ENCODE measurements at places on chromosomes 1 and 21.

DNA sequence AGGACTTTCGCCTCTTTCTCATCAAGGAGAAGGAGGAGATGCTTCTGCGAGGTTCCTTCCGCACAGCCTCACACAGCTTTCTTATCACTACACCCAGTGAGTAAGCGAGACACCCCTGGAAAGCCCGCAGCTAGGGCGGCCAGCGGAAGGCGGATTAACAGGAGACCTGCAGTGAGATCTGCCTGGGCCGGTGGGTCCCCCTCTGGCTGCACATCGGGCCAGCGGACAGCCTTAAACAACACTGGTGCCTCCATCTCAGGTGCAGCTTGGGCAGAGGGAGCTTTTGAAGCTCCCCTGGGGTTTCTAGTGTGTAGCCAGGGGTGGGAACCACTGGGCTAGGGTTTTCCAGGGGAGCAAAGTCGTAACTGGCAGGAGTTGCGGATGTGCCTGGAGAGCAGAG is 17.5 kb upstream of the MTARC1 start:
- DNase-seq: no peak

DNA sequence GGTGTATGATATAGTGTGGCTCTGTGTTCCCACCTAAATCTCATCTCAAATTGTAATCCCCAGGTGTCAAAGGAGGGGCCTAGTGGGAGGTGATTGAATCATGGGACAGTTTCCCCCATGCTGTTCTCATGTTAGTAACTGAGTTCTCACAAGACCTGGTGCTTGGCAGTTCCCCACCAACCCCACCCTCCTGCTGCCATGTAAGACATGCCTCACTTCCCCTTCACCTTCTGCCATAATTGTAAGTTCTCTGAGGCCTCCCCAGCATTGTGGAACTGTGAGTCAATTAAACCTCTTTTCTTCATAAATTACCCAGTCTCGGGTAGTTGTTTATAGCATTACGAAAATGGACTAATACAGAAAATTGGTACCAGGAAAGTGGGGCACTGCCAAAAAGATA is 1705.3 kb downstream of the NCAM2 start:
- DNase-seq: no peak

DNA sequence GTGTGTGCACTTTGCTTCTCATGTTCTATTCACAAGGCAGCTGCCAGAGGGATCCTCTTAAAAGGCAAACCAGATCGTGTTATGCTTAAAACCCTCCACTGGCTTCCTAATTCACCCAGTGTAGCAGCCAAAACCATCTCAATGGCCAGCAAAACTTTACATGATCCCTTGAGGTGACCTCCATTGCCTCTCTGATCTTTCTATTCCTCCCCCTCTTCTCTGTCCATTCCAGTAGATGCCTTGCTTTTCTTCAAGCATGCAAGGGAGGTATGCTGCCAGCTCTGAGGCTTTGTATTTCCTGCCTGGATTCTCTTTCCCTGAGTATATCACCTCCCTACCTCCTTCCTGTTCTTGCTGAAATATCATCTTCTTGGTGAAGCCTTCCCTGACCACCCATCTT is 93.2 kb upstream of the KCNK2 start:
- DNase-seq: no peak

- no peak for DNase-seq
Measured at GRCh38 chr1:186473047-186473446, 12.1 kb upstream of the PDC start.

- DNase-seq: no peak
Measured at GRCh38 chr1:58611861-58612385, 34.9 kb upstream of the TACSTD2 start.

DNA sequence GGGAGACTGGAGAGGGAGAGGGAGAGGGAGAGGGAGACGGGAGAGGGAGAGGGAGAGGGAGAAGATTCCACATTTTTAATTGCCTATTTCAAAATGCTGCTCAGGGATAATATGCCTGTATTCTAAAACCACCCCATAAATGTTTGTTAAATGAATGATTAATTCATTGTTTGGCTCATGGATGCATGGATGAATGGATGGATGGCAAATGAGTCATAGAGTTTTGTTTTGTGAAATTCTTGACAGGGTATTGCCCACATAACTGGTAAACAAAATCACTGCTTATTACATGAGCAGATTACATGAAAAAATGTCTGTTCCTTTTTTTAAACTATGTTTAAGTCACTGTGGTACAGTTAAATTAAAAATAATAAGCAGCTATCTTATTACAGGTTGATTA is 220.4 kb downstream of the ZP4 start:
- DNase-seq: no peak

GRCh38 chr1:203462143-203462542 is 13.5 kb upstream of the PRELP start:
- no peak for DNase-seq

DNA sequence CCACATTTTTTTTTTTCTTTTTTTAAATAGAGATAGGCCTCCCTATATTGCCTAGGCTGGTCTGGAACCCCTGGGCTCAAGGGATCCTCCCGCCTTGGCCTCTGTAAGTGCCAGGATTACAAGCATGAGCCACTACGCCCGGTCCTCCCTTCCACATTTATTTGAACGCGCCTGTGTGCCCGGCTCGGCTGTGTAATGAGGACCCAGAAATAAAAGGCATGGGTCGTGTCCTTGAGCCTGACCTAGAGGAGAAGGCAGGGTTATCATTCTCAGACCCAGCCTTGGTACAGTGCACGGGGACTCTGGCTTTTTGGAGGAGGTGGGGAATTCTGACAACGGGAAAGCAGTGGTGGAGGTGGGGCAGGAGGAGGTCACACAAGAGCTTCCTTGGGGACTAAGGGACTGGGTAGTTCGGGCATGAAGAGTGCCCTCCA is 841 bp downstream of the CENPF start:
- DNase-seq: no peak

GRCh38 chr1:202007805-202008489 is 2.4 kb upstream of the ELF3 start:
- no peak for DNase-seq

GRCh38 chr1:24951337-24951736 is 21.3 kb upstream of the RUNX3 start:
- DNase-seq: no peak

- no peak for DNase-seq
Measured at GRCh38 chr21:23445307-23445706, 2162.0 kb downstream of the MRPL39 start.

GRCh38 chr1:114524944-114525343 is 13.9 kb upstream of the TRIM33 start:
- DNase-seq: no peak

- DNase-seq: no peak
Measured at GRCh38 chr1:147611021-147611426, 59.3 kb downstream of the ACP6 start.

GRCh38 chr21:24785033-24785432 is 822.2 kb downstream of the MRPL39 start:
- DNase-seq: no peak

GRCh38 chr1:173477286-173478093 is at the start of gene PRDX6:
Gene PRDX6, plus strand, starts transcription at chr1:173477335. Its CDS starts 63 bp downstream, at chr1:173477398.
- no peak for DNase-seq

DNA sequence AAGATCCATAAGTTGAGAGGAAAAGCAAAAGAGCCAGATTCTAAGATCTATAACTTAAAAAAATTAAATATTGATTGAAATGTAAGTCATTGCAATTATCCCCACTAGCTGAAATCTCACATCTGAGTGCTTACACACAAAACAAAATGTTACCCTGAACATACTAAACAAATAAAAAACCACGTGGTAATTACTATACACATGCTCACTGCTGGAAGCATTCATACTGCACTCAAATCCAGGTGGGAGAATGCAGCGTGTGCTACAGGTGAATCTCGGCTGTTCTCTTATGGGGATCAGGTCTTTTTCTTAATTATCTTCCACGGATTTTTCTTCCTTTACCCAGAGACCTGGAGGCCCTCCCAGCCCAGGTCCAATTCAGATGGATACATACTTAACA is 74.3 kb downstream of the SDC3 start:
- no peak for DNase-seq

GRCh38 chr1:70140343-70140742 is 65.0 kb downstream of the LRRC40 start:
- no peak for DNase-seq

GRCh38 chr1:9651565-9652378 is at the start of gene PIK3CD:
Gene PIK3CD, plus strand, starts transcription at chr1:9651731. Its CDS starts 58,725 bp downstream, at chr1:9710456.
- peak; percentile 45 for DNase-seq

GRCh38 chr21:35086357-35086756 is 37.3 kb upstream of the RUNX1 start:
- no peak for DNase-seq

GRCh38 chr1:52554267-52554640 is 1.4 kb upstream of the TUT4 start:
- no peak for DNase-seq

GRCh38 chr1:181113059-181113641 is 24.6 kb downstream of the IER5 start:
- DNase-seq: no peak

DNA sequence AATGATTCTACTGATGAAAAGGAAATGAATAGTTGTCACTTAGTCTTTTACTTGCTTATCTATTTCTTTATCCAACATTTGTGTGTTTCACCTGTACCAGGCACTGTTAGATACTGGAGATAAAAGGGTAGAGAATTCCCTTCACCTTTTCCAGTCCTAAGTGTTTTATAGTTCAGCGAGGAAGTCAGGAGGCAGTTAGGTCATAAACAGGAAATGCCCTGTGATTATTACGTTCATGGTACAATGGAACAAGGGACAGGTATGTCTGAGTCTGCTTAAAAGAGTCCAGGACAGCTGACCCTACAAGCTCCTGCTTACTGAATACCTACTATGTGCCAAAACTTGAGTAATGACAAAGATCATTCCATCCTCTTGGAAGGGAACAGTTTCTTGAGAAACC is 77.8 kb downstream of the TNR start:
- DNase-seq: no peak

DNA sequence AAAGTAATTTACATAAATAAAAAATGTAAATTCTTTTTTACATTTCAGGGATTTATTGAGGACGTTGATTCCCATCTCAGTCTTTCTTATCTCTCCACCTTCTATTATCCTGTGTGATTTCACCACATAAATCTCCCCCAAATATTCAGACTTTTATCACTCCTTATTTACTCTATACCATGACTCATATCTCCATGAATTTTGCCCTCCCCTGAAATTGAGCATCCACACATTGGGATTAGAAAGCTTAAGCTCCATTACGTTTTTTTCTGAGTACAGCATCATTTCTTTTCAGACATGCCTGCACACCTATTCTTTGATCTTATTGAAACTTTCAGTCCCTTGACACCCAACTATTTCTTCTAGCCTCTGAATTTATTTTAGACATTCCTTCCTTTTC is 111.2 kb downstream of the IFI44 start:
- no peak for DNase-seq

GRCh38 chr1:181817091-181817490 is 244.4 kb downstream of the ZNF648 start:
- no peak for DNase-seq

DNA sequence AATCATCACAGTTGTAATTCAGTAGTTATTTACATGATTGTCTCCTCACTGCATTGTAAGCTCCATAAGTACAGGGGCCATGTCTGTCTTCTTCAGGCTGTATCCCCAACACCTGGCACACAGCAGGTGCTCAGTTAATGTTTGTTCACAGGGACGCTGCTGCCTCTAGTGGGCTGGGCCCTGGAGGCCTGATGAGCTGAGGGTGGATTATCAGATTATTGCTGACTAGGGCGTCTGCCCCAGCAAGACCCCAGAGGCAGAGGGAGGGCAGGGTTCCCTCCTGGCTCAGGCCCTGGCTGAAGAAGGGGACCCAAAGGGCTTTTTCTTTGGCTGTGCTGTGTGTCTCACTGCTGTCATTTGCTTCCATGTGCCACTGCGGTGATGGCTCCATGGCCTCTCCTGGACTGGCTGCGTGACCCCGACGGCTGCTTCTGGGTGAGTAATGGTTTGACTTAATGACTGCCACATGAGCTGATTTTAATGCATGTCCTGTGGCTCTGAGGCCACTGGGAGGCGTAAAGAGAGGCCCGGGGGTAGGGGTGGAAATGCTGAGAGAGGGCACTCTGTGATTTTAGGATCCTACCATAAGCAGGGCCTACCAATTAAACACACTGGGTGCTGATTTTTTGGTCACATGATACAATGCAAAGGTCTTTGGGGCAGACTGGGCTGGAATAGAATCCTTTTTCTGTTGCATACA is 20.8 kb upstream of the EPB41 start:
- DNase-seq: no peak

All from stimulated activated naive CD4-positive, alpha-beta T cell treated with Interleukin-2 at 50 U/mL for 16 hours (primary cell).